ENCODE measurements at places on chromosomes 5 and 9.

DNA sequence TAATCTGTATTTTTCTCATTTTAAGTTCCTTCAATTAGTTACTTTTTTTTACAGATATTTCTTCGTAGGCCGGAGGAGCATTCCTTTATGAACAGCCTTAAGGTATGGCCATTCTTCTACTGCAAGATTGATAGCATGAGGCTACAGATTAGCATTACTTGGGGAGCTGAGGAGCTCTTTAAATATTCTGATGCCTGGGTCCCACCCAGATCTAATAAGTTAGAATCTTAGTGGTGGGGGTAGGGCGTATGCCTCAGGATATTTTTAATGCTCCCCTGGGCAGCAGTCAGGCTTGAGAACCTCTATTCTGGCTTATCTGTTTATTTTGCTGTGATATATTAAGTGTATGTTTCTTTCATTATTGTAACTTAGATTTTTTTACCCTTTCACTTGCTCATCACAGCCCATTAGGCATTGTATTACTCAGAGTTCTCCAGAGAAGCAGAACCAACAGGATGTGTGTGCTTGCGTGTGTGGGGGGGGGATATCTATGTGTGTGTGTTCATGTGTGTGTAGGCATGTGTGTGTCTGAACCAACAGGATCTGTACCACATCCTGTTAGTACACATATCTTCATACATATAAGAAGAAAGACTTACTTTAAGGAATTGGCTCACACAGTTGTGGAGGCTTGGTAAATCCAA, 91.8 kb upstream of the MTAP start:
- DNase-seq: no peak

DNA sequence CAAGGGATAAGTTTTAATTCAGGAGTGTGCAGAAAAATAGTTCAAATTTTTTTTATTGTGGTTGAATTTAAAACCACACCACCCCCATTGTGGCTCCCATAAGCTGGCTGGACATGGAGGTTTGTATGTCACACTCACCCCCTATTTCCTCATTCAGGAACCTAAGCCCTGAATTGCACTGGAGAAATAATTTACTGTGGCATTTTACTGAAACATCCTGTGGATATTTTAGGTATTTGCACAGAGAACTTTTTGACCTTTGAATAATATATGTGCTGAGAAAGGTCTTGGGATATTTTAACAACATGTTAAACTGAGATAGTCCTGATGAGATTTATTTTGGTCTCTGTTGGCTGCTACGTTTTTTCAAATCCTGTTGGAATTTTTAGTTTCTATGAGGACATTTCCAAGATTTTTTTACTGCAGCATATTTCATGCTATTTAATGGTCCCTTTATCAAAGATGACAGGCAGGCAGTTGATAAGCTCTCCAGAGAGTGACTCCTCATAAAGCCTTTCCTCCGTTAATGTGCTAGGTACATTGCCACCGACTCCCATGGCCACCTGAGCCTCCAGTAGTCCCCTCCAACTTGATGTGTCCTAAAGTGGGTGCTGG, 51.2 kb upstream of the PALM2AKAP2 start:
- DNase-seq: no peak

DNA sequence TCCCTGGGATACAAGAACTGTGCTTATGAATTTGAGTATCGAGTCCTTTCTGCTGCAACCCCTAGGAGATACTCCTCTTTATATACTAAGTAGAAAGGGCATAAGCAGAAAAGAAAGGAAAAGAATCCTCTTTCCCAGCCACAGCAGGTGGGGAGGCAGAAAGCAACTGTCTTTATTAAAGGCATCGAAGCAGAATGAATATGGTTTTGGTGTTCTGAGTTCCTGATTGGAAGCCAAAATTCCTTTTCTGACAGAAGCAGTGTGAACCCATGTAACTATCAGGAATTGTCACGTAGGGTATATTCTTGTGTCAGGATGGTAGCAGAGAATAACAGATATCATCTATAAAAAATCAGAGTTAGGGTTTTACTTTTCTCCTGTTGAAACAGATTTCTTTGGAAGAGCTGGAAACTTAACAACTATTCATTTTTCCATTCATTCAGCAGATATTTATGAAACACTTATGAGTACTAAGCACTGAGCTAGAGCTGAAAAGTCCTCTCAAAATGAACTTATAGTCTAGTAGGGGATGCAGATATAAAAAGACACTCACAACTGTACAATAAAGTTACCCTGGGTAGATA, 96.5 kb upstream of the LHFPL2 start:
- DNase-seq: no peak

- peak; percentile 16 for DNase-seq
Observed at GRCh38 chr9:120348951-120349429, 231.0 kb downstream of the CDK5RAP2 start.

DNA sequence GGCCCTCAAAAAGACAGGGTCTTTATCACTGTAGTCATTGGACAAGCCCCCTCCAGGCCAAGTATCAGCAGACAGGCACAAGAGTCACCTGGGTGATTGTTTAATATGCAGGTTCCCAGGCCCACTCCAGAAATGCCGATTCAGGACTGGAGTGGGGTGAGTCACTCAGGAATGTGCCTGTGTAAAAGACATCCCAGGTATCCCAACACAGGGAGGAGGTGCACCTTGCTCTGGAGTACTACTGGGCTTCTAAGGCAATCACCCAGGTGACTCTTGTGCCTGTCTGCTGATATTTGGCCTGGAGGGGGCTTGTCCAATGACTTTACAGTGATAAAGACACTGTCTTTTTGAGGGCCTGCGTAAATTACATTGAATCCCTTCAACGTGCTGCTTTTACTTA, 40.6 kb downstream of the ACTL7B start:
- DNase-seq: no peak

DNA sequence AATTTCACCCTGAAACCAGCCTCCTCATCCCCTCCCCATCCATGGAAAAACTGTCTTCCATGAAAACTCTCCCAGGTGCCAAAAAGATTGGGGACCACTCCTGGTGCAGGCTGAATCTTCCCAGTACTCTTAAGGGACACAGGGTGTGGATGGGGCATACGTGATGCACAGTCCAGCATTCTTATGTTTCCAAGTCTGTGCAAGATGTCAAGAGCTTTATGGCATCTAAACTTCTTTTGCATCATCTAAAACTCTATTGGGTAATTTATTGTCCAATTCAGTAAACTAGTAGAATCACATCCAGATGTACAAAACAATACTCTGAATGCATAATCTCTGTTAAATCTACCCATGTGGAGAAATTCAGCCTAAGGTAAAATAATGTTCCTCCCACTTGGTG, 9.3 kb upstream of the FGD3 start:
- no peak for DNase-seq

DNA sequence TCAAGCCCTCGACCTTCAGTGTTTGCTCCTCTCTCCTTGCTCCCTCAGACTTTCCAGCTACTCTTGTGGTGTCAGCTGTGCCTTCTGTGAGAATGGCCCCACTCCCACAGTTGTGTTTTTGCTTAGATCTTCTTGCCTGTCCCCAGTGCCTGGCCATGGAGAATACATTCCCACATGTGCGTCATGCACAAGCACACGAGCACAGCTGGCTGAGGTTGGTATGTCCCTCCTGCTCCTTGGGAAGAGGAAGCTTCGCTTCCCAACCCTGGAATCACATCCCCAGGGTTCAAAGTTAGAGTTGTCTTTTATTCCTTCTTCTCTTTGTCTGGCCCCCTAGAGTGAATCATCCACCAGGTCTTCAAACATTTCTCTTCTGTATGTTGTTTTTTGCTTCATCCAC, 518.6 kb downstream of the CCDC171 start:
- DNase-seq: no peak

GRCh38 chr5:139849942-139850341, 54.3 kb downstream of the PSD2 start:
- DNase-seq: no peak

GRCh38 chr9:1050125-1050895, at the start of gene DMRT2:
Gene DMRT2, plus strand, starts transcription at chr9:1050357. Its CDS starts 1,257 bp downstream, at chr9:1051614.
- DNase-seq: no peak

- no peak for DNase-seq
Observed at GRCh38 chr5:178293815-178294214, 61.2 kb upstream of the PHYKPL start.

DNA sequence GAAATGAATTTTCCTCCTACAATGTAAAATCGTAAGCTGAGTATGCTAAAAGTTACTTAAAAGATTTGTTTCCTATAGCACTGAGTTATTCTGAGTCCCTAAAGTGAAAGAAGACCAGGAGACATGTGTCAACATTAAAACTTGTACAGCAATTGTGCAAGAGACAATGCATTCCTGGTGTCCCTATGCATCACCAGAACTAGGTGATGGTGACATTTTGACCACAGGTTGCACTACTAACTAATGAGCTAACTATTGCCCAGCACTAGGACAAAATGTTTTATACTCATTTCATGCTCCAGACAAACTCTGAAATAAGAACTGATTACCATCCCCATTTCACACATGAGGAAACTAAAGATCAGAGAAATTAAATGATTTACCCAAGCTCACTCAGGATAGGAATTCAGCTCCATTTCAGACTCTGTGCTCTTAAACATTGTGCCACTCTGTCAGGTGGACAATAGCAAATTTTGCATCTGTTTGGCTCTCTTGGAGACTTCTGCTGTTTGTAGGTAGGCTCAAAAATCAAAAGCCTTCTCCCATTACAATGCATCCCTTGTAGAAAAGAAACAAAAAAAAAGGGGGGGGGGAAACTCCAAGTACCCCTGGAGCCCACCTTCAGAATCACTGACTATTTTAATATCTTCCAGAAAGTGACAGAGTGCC, 269.2 kb downstream of the ACTL7B start:
- DNase-seq: no peak

GRCh38 chr5:131377785-131378325, 114.0 kb downstream of the CDC42SE2 start:
- DNase-seq: peak; percentile 9

DNA sequence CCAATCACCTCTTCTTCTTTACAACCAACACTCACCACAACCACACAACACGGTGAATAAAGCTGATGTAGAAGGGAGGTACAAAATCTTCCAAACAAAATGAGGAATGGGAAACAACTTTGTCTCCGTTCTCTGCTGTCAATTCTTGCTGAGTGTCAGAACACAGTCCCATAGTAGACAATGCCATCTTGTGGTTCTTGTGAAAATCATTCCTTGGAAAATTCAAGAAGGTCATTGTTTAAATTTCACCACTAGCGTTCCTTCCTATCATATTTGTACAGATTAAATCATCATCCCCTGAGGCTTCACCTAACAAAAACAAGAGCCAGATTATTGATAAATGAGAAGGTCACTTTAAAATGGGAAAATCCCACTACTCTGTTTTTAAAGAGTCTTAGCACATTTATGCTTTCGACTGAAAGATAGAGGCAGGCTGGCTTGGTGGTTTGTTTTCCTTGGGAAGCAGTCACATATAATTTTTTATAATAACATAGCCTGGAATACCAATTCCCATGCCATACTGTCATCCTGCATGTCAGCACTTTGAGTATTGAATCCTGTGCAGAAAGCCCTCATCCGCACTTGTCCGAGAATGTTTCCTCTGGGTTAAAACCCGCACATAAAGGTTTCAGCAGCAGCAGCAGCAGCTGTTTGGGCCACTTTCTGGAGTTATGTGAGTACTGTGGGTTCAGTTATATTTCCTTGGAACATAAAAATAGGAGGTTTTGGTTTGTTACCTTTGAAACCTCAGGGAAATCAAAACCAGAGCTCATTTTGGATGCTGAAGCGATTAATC, 395.0 kb upstream of the SMARCA2 start:
- no peak for DNase-seq

DNA sequence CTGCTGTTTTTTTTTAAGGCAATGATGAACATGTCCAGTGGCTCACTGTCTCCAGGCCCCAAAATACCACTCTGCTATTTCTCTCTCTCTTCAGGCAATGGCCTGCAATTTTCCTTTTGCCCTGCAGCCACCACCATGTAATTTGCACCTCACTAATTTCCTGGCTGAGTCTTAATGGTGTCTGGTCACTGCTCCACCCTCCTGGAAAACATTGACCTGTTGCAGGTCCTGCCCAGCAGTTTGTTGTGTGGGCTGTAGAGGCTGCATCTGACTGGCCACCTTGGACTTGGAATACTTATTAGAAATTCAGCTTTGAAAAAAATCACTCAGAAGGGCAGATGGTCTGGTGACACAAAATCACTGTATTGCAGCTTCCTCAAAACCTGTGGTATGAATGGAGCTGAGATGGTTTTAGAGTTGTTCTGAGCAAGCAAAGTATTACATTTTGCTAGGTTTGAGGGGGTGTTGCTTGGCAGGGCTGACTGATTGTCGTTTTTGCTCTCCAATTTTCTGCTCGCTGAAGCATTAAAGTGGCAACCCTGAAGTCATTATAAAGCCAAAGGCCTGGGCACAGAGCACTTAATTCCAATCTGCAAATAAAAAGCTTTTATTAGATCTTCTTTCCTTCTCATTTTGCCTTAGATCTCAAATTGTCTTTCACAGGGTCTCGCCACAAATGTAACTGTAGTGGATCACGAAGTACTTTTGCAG, 134.8 kb downstream of the TMEM174 start:
- DNase-seq: no peak

DNA sequence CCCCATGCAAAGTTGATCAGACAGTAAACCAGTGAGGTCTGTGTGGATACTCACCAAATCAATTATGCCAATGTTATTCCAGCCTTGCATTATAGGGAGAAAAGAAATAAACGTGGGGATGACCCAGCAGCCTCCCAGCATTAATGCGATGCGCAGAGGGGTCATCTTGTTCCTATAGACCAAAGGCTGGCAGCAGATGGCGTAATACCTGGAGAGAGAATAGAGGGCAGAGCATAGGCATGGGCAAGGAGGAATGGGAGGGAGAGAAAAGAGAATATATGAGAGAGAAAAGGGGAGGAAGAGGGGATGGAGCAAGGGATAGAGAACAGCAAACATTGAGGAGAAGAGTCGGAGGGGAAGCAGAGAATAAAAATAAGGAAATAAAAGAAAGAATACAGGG, 131.2 kb downstream of the HTR4 start:
- DNase-seq: no peak

DNA sequence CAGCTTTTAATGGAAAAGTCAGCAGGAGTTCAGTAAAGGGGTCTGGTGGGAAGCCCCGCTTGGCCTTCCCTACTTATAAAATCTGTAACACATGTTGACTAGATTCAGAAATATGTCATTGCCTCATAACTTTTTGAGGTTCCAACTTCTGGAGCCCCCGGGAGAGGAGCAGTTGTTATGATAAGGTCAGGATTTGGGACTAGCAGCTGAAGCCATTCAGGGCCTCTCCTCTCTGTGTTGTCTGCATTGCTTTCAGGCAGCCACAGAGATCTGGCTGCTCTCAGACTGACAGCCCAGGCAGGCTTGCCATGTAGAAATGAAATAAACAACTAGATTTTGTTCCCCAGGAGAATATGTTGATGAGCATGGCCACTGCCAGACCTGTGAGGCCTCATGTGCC, 167.1 kb downstream of the RFK start:
- DNase-seq: no peak

DNA sequence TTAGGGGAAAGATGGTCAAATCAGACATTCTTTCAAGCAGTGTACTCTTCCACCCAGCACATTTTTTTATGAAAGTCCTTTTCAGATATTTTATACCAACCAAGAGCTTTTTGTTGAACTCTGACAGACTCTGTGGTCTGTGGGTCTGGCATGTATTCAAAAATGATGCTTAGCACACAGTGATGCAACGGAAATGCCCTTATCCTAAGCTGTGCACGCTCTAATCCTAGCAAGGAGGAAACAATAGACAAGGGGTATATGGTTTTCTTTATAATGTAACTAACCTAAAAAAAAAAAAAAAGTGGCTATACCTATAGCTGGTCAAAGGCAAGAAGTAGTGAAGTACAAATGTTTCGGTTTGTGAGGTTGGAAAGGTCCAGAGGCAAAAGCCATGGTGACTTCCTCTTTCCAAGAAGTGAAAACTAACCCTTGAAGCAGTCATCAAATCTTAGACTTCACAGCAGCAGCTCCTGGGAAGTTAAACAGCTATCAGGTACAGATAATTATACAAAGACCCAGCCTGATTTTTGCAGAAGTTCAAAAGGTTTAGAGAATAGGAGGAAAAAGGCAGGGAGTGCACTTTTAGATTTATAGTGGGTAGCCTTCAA, 82.5 kb downstream of the SEMA6A start:
- peak; percentile 76 for DNase-seq

All from HFFc6 (cell line).